Bone marrow (tissue), 2 donors: ENCODE measurements at places on chromosomes 3 and 15.

- no peak for DNase-seq
Measured at GRCh38 chr15:89041507-89041906, 46.7 kb upstream of the ABHD2 start.

DNA sequence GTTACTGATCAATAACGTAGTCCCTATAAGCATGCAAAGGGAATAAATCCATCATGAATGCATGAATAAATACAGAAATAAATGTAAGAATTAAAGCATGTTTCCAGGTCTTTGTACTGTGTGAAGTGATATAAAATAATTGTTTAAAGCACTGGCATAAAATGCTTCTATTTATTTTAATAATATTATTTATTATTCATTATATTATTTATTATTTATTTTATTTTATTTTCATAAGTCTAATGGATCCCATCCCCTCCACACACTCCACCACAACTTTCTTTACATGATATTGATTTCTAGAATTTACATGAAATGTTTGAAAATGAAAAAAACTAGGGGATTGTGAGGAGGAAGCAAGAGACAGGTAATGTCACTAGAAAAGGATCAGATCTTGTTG is 73.5 kb downstream of the MCF2L2 start:
- DNase-seq, result no peak

DNA sequence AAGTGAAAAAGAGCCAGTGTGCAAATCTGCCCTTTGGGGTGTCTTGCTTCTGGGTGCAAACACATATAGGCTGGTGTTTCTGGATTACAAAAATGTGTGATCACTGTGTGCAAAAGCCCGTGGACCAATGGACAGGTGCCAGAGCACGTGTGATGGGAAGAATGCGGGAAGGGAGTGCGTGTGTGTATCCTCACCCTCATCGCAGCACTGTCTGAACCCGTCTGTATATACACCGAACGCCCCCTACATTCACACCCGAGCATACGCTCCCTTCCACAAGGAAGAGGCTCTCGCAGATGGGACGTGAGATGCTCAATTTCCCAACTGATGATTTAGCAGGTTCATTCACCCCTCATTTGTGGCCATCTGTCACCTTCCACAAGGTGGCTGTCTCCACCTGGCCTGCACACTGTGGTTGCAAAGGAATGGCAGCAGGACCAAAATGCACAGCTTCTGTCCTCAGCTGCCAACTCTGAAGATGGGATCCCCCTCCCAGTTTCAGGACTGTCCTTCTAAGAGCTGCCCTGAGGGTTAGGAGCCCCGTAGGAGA is 19.4 kb upstream of the SLC6A1 start:
- no peak for DNase-seq

DNA sequence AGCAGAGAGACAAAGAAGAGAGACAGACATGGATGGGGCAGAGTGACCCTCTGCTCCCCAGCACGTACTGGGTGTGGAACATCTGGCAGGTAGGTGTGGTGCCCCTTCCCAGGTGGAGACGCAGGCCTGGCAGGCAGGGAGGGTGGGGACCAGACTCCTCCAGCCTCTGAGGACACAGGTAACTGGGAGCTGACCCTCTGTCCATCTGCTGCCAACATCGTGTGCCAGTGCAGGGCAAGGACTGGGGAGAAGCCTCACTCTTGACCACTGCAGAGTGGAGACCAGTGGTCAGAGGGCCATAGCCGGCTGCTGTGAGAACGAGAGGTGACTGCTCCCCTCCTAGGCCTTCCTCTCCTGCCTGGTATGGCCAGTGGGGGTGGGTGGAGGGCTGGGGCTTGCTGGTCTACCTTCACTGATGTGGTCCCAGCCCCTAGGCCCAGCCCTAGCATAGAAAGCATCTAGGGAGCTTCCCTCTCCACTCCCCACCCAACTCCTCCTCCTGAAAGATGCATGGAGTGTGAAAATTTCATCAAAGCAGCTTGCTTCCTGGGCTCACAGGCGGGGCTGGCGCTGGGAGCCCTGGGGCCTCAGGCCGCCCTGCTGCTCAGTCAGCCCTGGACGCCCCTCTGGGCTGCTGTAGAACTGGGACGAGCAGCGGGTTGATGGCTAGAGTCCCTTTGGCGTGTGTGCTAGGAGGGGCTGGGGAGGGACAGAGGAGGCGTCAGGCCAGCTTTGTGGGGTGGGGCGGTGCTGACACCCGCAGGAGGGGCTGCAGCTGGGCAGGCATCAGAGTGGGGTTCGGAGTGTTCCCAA is 90.3 kb downstream of the PLXNA1 start:
- DNase-seq, result no peak

DNA sequence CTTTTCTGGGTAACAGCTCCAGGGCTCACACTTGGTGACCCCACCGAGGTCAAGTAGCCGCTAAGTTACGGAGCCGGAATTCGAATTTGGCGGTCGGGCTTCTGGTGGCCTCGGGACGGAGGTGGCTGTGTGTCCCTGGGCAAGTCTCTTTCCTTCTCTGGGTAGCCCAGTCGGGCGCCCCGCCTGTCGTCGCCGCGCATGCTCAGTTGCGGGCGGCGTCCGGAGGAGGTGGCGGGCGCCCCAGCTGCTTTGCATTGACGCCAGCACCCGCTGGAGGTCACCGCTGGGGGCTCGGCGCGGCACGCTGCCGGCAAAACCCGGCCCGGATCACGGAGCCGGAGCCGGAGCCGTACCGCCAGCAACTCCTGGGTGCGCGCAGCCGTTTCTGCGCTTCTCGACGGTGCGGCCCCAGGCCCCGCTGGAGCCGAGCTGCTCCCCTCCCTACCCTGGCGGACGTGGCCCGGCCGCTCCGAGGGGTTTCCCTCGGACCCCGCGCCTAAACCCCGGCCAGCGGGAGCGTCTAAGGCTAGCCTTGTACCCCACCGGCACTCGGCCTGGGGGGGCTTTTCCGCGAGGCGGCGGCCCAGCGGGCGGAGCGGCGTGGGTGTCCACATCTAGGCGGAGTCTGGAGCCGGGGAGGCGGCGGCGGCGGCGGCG is 474 bp upstream of the PDE8A start:
- DNase-seq, result peak; percentile 76

DNA sequence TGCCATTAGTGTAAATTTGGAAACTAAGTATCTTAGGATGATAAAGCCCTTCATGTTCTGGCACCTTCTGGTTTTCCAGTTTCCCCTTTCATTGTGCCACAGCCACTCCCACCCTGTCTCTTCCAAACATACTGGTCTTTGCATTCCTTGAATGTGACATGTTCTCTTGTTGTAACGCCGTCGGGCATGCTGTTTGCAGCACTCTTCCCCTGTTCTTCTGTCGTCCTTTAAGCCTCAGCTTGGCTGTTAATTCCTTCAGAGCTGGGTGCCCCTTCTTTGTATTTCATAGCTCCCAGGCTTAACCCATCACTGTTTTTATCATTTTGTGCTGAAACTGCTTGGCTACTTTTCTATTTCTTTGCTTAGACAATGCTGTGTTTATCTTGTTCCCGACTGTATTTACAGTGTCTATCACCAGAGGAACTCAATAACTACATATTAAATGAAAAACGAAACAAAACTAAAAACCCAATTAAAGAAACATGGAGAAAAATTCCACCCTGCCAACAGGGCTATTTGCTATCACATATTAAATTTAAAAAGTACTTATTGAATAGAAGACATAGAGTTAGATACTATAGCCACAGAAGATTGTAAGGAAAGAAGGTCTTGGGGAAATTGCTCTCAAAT is 95.4 kb upstream of the KCNAB1 start:
- no peak for DNase-seq

GRCh38 chr15:79221696-79222095 is 60.8 kb upstream of the ANKRD34C start:
- DNase-seq, result no peak

- no peak for DNase-seq
Measured at GRCh38 chr15:32861761-32862160, 144.0 kb downstream of the GREM1 start.

DNA sequence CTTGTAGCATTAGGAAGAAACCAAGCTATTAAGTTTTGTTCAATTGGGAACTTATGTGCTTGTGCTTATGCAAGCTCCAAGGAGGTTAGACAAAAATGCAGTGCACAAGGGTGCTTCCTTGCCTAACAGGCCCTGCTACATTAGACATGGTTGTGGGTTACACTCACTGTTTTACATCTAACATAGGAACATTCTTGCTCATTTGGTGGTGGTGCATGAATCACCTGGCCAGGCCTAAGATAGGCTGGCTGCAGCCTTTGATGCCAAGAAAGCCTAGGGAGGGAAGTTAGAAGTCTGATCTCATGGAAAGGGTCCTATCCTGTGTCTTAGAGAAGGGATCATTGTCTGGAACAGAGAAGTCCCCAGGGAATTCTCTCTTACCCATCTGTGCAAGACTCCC is 43.5 kb downstream of the CA12 start:
- no peak for DNase-seq

DNA sequence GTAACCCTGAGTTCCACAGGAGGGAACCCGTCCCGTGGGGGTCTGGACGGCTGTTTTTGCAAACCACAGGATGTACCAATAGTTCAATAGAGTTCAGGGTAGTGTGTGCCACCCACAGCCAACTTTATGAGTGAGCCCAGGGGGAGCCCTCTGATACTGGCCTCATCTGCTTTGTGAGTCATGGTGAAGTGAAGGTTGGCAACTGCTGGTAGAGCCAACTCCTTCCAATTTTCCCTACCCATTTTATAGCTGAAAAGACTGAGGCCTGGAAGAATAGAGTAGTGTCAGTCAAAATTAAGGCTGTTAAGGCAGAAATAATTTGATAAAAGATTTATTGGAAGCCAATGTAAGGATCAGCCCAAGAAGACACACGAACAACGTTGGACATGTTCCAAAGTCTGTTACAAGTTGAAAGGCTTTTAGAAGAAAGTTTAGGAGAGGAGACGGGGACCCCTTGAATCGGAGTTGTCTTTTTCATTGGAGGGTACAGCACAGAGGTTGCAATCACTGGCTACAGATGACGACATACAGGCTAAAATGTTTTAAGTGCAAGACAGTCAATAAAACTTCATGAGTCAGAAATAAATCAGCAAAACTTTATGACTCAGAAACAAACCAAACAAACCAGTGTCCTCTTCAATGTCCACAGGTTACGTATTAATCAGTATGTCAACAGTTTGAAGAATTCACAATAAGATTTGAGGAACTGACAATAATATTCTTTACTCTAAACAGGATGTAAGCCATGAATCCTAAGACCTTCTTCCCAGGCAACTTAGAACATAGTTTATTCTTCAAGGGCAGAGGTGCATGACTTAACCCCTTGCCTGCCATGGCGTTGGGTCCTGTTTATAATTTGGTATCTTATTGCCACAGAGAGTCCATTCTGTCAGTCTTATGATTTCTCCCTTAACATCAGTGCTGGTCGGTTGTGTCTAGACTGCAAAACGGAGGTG is 62.9 kb upstream of the NR2E3 start:
- no peak for DNase-seq

- DNase-seq, result no peak
Measured at GRCh38 chr3:95705786-95706418, 1108.5 kb upstream of the EPHA6 start.

- no peak for DNase-seq
Measured at GRCh38 chr15:77457905-77458265, 37.2 kb downstream of the HMG20A start.

DNA sequence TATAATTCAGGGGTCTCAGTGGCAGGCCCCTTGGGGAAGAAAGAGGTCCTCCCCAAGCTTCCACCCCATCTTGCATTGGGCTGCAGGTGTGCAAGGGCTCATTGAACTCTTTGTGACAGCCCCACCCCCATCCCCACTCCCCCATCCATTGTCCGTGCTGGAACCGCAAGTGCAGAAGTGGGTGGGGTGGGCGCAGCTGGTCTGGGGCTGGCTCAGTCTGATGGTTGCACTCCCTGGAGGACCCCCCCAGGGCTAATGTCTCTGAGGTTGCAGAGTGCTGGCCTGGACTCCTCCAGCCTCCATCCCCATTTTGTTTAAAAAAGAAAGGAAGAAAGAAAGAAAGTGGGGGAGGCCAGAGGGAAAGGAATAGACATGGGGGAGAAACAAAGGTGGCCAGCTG is 42.3 kb upstream of the ARL8B start:
- no peak for DNase-seq

DNA sequence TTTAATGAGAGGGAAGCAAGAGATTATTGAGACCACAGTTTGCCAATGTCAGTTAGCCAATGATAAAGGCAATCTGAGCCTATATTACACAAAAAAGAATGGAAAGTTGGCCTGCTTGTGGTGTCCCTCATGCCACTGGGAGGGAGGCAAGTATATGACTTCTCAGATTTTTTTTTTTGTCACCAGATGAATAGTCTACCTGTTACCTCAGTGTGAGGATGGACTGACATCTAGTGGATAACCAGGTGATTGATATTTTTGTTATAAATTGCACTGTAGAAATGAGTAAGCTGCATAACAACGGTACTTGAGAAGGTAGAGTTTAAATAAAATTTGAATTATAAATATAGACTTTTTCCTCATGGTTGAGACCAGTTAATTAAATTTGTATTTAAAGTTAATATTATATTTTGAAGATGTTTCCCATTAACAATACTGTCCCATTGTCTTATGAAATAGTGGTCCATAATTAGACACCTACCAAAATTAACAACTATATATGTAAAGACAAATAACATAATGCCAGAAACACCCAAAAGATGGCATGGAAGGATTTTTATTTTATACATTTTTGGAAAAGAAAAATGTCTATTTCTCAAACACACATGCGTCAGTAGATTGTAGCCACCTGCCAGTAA is 237.8 kb upstream of the GADL1 start:
- DNase-seq, result peak; percentile 28

DNA sequence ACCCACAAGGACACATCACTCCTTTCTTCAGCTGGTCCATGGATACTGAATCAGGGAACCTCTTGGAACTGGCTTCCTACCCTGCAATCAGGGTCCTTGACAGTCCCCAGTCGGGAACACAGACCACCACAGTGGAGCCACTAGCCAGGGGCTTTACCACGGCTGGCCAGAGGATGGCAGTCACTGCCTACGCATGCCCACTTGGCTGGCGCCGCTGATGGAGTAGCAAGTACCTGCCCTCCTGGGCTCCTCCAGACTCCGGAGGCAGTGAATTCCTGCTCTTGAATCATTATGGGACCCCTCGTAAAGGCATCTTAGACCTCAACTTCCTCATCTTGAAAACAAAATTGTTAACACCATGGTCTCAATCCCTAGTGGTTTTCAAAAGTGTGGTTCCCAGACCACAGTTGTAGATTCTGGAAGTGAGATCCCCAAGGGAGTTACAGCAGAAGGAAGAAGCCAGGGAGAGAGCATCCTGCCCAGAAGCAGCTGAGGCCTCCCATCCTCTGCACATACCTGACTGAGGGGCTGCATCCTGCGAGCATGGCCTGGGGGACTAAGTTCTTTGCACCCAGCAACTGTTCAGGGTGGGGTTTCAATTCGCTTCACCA is 9.1 kb upstream of the SKIC8 start:
- DNase-seq, result peak; percentile 51

GRCh38 chr3:52722491-52722890 is 16.6 kb downstream of the SPCS1 start:
- no peak for DNase-seq

GRCh38 chr15:62164014-62164395 is 1.1 kb downstream of the C2CD4B start:
- DNase-seq, result no peak

- no peak for DNase-seq
Measured at GRCh38 chr3:49714728-49715550, 4.5 kb downstream of the AMIGO3 start.
